ENCODE measurements at places on chromosomes 11 and 22. TPM values are rescaled to one million over a fixed set of nuclear protein-coding genes. Genes with fewer than 3 reads are reported as not detected.

Gene C22orf23
- total RNA-seq, result 0.37 TPM

DNA sequence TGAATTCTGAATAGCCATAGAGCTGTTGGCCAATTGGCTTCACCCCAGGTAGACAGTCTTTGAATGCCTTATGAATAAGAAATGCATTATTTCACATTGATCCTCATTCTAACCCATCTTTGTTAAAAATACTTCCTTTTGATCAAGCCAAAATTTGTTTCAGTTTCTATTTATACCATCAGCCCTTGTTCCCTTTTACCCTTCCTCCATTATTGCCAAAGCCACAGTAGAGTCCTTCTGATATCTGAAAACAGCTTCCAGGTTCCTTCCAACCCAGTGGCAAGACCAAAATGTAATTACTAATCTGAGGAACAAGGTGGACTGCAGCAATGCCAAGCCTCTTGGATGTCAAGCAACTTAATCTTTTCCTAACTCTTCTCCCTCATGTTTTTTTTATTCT lies 458.8 kb downstream of the BUD13 start:
- no peak for DNase-seq

Gene SMIM35
- total RNA-seq, result 0.28 TPM

DNA sequence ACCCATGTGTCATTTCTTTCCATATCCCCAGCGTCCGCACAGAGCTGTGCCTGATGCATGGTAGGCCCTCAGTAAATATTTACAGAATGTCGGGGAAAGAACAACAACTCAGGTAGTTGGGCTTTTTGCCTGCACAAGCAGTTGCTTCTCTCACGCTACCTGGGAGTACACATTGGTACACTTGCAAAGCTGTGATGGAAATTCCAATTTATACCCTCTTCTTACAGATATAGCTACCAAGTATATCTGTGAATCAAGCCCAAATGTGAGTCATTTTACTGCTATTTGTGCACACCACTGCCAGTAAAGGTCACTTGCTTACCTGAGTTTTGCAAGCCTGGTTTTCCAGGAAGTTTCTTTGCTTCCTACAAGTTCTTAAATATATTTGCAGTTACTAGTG lies 333.0 kb upstream of the NARS2 start:
- DNase-seq, result no peak

Gene RAG2
- total RNA-seq, result not detected

GRCh38 chr11:33685082-33685481 lies 15.5 kb downstream of the C11orf91 start:
- no peak for DNase-seq

Gene CARNS1
- 0.83 TPM for total RNA-seq

Gene PANX2
- total RNA-seq, result 1.4 TPM

Measured in activated CD4-positive, alpha-beta T cell treated with anti-CD3 and anti-CD28 coated beads, Interleukin-2, amount 10 ng/mL, durations not matched to agents 24 days and 14 days (primary cell).